ENCODE measurements at places on chromosomes 3 and 15.

DNA sequence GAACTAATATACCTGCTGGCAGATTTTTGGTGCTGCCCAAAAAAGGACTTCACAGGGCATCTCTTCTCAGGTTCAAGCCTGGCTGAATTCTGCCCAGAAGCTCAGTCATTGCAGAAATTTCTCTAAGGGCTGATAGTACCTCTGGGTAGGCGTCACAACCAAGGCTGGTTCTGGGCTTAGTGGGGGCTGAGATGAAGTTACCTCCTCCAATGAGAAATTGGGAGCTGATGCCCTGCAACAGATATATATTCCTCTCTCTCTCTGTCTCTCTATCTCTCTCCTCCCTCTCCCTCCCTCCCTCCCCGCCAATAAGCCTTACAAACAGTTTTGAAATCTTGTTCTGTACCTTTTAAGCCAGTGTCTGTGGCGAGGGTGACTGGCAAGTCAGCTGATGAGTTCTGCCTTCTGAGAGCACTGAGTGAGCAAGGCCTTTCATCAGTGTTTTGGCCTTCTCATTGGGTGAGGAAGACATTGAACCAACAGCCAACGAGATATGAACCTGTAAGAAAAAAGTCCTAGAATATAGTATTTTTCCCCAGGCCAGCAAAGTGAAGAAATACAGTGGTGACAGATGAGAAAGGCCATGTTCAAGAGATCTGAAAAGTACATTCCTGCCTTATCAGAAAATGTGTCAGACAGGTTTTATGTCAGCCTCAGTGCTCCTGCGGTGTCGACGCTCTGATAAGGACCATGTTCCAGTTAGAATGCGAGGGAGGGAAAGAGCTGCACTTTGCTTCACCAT is 45.5 kb downstream of the TMEM39A start:
- no peak for DNase-seq

GRCh38 chr3:38840987-38841386 is 25.0 kb upstream of the SCN10A start:
- DNase-seq: no peak

DNA sequence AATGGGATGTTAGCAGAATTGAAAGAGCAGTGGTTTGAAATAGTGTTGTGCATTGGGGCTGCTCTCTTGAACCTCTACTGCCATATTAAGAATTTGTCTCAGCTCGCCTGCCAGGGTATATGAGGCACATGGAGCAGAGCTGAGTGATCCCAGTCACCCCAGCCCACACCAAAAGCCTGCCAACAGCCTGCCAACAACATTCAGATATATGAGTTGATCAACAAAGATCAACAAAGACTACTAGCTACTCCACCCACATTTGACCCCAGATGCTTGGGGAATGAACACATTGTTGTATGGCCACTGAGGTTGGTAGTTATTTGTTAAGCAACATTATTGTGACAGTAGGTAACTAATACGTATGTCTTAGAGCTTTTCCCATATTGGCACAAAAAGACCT is 570.9 kb upstream of the IL12A start:
- no peak for DNase-seq

GRCh38 chr3:10454907-10455544 is 50.4 kb downstream of the ATP2B2 start:
- no peak for DNase-seq

GRCh38 chr3:40753291-40753770 is 228.6 kb downstream of the ZNF621 start:
- DNase-seq: no peak

- DNase-seq: no peak
Measured at GRCh38 chr15:100772478-100772877, 107.2 kb upstream of the ALDH1A3 start.

DNA sequence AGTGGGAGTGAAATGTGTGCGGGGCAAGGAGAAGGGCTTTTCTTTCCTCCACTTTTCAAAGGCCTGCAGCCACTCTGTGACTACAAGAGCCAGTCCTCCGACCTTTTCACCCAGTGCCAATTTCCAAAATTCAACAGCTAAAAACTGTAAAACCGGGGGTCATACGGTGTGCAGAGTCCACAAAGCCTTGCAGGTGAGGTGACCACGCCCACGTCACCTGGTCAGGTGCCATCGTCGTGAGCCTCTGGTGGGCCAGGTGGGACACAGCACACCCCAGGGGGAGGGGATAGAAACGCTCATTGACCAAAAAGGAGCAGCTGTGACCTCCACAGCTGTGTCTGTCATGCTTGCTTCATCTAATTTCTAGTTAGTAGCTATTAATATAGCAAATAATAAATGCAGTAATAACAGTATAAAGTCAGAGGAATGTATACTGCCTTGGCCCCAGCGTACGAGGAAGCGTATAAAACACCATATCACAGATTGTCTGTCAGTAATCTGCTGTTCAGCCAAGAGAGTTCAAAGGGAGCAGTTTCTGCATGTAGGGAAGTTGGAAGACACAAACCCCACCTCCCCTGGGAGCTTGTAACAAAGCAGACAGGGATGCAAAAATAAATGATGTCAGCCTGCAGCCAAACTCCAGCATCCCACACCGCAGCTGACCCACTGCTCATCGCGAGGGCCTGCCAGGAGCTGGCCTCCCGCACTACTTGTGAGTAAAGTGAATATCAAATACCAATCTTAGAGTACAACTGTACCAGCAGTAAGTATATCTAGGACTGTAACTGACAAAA is 86.7 kb downstream of the VGLL4 start:
- DNase-seq: no peak

DNA sequence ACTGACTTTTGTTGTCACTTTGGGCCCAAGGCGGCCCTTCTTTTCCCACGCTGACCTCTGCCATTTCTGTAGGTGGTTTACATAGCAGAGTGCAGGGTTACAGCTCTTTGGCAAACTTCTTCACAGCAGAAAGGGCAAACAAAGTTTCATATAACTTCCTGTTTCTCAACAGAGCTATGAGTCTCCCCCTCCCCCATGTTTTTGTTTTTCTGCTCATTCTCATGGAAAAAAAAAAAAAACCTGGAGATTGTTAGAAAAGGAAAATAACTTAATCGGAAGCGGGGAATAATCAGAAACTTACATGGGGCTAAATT is 342.0 kb upstream of the NR2F2 start:
- DNase-seq: no peak

- DNase-seq: no peak
Measured at GRCh38 chr3:12507591-12508281, 23.5 kb downstream of the TSEN2 start.

GRCh38 chr3:129576514-129577352 is 29.7 kb downstream of the PLXND1 start:
- DNase-seq: peak; percentile 33

DNA sequence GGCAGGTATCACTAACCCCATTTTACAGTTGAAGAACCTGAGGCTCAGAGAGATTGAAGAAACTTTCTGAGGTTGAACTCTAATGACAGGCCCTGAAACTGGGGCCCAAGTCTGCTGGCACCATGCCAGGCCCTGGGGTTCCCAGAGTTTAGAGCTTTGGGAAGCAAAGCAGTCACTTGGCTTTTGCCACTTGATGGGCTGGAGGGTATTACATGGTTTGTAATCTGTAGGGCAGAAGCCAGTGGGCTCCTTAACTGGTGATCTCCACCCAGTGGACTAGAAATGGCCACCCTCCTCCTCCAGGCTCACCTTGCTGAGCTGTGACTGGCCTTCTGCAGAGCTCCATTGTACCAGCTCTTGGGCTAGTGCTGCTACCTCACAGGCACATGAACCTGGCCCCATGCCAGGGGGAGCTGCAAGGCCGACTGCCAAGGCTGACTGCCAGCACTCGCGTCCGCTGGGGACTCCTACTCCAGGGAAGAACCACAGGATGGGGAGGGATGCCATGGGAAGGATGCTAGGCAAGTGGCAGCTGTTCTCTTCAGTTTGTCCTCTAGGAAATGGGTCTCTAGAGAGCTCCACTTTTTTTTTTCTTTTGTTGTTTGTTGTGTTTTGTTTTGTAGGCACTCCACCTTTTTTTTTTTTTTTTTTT is 104.8 kb downstream of the ETFA start:
- DNase-seq: no peak

DNA sequence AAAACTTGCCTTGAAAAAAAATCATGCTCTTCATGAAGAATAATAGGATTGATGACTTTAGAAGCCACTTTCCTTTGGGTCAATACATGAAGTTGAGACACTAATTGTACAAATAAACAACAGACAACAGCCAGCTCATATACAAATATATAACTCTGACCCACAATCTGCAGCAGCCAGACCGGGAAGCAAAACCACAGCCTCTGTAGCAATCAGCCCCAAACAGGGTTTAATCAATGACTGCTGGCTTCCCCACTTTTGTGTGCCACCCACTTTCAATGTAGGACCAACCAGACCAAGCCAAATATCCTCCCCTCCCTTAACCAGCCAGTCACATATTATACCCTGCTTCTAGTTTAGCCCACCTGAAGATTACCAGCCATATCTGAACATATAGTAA is 39.0 kb downstream of the IFT57 start:
- no peak for DNase-seq

- no peak for DNase-seq
Measured at GRCh38 chr3:28240441-28240840, 978 bp upstream of the CMC1 start.

GRCh38 chr3:7929319-7929889 is 572.2 kb upstream of the LMCD1 start:
- DNase-seq: no peak
